ENCODE measurements at places on chromosomes 4 and X. TPM values are rescaled to one million over a fixed set of nuclear protein-coding genes. Genes with fewer than 3 reads are reported as not detected.

Gene SHROOM3
- total RNA-seq: not detected

DNA sequence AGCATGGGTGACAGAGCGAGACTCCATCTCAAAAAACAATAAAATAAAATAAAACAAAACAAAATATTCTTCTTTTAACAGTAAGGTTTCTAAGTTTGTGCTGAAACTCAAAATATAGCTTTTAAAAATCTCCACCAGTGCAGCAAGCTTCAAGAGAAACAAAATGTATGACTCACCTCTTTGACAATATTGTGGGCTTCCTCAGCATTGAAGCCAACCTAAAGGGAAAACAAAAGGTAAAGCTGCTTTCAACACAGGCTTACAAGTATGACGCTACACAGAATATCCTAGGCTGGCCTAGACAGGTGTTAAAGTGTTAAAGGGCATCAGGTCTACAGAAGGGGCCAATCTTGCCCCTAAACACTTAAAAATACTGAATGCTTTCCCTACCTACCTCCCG, 1.2 kb downstream of the DYNLT3 start:
- no peak for DNase-seq

DNA sequence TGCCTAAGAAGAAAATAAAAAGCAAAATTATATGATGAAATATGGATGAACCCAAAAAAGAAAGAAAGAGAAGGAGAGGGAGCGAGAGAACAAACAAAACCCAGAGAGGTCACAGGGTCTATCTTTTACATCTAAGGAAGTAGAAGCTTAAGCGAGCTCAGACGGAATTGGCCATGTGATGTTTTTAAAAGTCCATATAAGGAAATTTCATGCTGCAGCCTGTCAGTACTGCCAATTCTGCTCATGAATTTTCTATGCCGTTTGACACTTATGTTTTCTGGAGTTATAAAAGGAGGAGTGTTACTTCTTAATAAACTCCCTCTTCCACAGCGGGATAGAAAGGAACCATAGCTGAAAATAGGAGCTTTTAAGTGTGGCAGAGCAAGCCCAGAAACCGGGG, 32.9 kb upstream of the DCX start:
- no peak for DNase-seq

- DNase-seq: no peak
Measured at GRCh38 chr4:137647375-137647774, 115.1 kb upstream of the PCDH18 start.

DNA sequence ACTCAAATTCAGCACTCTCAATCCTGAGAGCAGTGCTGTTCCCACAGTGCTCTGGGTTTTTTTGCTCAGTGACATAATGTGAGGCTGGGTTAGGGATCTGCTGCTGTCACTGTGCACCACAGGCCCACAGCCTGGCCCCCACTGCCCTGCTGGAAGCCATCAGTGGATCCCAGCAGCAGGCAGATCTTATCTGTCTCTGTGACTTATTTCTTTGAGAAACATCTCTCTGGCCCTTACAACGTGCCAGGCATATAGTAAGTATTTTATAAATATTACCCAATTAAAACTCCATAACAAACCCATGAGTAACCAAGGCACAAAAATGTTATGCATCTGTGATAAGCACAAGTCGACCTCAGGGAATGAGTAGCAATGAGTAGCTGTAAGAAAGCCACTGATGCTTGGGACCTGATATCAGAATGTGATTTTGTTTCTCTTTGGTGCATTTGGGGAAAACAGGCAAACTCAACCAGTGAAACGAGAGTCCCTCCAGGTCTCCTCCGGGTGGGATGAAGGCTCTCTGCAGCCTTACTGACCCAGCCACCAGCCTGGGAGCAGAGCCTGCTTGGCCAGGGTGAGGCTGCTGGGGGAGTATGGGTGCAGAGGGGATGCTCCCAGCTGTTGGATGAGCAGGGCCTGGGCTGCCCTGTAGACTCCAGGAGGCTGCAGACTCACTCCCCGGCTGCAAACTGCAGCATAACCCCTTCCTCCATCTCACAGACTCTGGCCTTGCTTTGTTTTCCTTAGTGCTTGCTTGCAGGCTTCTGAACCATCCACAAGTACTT, 172.7 kb upstream of the LNX1 start:
- no peak for DNase-seq

DNA sequence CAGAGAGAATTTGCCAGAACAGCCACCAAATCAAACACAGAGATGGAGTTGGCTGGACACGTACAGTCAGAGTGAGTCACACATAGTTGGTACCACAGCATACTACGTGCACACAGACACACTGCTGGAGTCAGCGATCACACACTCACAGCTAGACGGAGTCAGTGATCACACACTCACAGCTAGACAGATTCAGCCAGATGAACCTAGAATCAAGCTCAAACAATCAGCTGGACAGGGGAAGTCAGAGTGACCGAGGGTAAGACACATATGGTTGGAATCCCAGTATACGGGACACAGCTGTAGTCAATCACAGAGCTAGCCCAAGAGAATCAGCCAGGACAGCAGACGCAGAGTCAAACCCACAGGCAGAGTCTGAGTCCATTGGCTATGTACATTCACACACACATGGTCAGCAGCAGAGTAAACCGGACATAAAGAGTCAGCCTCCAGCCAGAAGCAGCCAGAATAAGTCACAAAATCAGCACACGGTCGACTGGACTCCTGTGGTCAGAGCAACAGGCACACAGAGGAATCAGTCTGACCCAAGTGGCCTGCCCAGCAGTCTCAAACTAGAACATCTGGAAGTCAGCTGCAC, 4.6 kb downstream of the SLC38A5 start:
- no peak for DNase-seq

GRCh38 chrX:95760356-95760755, 924.3 kb upstream of the DIAPH2 start:
- no peak for DNase-seq

DNA sequence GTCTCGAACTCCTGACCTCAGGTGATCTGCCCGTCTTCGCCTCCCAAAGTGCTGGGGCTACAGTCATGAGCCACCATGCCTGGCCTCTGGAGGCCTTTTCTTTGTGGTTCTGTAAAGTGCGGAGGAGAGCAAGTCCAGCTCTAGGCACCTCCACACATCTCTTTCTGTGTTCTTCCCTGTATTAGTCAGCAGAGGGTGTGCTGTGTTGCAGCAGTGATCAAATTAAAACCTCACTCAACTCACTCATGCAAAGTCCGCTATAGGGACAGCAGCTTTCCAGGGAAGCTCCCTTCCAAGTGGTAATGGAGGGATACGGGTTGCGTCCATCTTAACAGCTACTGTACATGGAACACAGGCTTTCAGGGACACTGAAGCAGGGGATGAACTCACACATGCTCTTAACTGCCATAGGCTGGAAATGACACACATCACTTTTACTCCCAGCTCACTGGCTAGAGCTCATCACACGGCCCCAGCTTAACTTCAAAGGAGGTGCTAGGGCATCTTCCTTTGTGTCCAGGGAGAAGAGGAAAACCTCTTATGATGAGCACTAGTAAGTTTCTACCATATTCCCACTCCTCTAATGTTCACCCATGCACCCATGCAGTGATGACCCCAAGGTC, 36.0 kb upstream of the CCNG2 start:
- peak; percentile 11 for DNase-seq

Data from CD4-positive, CD25-positive, alpha-beta regulatory T cell (primary cell).